CD4-positive, alpha-beta T cell (primary cell): ENCODE measurements at places on chromosomes 7 and 10.

DNA sequence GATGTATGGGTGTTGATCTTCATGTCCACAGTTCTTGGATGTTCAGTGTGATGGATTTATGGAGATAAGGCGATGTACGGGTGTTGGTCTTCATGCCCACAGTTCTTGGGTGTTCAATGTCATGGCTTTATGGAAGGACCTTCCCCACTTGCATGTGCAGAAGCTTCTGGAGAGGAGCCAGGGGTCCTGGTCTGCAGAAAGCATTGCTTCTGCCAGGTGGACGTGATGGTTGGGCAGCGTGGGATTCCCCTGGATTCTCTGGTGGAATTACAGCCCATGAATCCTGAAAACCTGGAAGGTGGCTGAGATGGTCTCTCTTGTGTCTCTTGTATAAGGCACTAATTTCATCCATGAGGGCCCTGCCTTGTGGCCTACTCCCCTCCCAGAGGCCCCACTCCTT, 183.7 kb upstream of the TCERG1L start:
- DNase-seq, result no peak

GRCh38 chr7:82428186-82428961, 15.2 kb downstream of the CACNA2D1 start:
- DNase-seq, result no peak

DNA sequence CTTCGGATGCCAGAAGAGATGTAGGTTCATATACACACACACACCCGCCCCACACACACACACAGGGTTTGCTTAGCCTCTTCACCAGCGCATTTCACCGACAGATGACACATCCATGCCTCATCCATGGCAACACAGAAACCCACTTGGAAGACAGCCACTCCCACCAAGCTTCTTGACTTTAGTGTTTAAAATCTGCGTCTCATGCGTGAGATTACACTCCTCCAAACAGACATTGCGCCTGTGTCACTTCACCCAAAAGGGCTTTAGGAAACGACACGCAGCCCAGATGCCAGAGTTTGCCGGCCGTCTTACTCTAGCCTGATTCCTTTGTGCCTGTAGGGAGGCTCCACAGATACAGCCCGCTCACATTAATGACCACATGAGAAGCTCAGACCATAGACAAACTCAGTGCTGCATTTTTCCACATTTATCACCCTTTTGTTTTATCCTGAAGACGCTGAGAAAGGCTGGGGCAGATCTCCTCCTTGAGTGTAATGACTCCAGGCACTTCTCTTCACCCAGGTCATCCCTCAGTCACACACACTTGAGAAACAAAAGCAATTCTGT, 73.8 kb downstream of the DIP2C start:
- no peak for DNase-seq

- DNase-seq, result no peak
Observed at GRCh38 chr10:9158675-9159074, 1104.2 kb downstream of the GATA3 start.

DNA sequence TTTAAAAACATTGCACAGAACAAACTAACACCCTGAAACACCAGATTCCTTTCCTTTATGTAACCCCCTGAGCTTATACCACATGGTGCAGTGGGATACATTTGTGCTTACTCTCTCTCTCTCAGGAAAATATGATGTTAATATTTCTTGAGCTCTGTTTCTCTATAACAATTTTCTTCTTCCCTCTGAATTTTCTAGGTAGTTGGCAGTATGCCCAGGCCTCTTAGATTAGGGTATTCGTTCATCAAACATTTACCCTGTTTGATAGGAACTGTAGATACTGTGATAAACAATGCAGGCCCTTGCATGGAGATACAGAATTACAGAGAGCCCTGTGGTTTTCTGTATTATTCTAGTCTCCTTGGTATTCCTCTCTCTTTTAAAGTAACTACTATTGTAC, 567.8 kb downstream of the IPMK start:
- DNase-seq, result no peak

- peak; percentile 49 for DNase-seq
Observed at GRCh38 chr7:41940760-41941343, 238.0 kb upstream of the INHBA start.
